AG08395 (cell line): ENCODE measurements at places on chromosomes 2 and 18.

DNA sequence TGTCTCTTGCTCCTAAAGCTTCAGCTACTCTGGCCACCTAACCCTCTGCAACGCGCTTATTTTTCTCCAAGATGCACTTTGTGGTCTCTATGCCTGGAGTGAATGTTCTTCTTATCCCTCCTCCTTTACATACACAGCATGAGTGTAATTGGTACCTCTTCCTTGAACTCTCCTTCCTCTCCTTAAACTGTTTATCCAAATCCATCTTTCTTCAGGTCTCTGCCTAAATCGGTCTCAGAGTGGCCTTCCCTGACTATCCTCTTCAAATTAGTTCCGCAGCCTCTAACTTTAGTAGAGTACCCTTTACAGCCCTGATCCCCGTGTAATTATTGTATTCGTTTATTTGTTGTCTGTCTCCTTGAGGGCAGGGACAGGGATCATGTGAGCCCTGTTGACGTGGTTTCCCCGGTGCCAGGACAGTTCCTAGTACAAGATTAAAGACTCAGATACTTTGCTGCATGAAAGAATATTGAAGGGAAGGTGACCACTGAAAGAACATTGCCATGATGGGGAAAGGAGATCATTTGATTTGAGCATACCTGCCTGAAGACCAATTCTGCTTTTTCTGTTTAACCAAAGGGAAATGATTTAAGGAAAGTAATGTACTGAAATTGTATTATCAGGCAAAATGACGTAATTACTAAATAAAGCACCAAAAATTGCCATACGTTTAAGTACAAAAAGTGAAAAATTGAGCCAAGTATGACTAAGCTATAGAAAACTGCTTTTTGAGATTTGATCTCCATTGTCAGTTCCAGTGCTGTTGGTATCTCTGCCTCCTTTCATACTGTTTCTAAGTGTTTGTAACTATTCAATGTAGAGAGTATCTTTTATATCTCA is 1.2 kb downstream of the CNOT9 start:
- peak; percentile 26 for DNase-seq

DNA sequence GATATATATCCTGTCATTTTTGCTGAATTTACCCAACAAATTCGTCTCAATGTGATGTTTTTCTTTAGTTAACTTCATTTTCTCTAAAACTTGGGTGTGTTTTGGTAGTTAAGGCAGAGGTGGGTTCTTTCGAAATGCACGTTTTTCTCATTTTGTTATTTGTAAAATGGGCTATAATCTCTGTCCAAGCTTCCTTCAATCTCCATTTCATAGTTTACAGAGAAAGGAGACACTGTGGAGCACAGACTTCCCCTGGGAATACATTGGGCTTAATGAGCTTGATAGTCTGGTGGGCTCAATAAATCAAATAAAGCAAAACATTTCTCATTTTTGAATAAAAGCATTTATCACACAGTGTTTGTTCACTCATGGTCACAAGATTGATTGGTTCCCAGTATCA is 145.1 kb downstream of the AGPS start:
- DNase-seq: no peak

GRCh38 chr2:86790676-86791572 is at the start of gene CD8A:
TSS of gene CD8A (minus strand) at chr2:86790913. CDS start at chr2:86790825, 88 bp downstream.
- peak; percentile 43 for DNase-seq

GRCh38 chr2:204492417-204492816 is 52.9 kb upstream of the PARD3B start:
- no peak for DNase-seq

GRCh38 chr2:126715576-126716406 is 59.8 kb downstream of the GYPC start:
- no peak for DNase-seq

DNA sequence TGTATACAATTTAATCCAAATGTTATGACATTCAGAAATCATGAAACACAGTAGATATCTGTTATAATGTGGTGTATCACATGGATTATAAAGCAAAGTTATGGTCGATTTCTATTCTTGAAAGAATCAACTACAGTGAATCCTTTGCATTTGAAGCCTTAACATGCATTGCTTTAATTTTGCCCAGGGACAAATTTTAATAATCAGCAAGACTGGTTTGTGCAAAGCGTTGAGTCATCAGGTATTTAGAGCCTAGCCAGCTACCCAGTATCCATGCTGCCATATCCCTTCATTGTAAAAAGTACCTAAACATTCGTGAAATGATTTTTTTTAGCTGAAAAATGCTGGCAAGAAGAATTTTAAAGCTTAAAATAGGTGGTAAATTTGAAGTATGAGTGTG is 8.9 kb upstream of the SPDYA start:
- DNase-seq: peak; percentile 12

GRCh38 chr2:26072925-26073768 is 39.3 kb downstream of the RAB10 start:
- DNase-seq: no peak

GRCh38 chr2:171509945-171510731 is 12.1 kb upstream of the CYBRD1 start:
- peak; percentile 23 for DNase-seq

DNA sequence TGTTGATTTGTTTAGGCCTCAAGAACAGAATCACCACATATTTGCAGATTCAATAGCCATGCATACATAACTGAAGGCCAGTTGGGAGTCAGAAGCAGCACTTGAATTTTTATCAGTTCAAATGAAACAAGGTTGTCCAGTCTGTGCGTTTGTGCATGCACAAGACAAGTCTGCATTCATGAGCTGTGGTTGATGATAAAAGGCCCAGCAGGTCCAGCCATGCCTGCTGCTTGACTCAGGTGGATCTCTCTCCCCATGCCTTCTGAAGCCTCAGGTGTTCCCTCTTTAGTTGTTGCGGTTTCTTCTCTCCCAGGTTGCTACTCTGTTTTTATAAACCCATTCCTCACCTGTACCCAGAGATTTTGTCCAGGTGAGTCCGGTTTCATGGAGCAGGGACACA is 124.5 kb downstream of the CCDC102B start:
- no peak for DNase-seq

- DNase-seq: no peak
These were observed 12.0 kb upstream of the BCL11A start for GRCh38 chr2:60565472-60565871.

DNA sequence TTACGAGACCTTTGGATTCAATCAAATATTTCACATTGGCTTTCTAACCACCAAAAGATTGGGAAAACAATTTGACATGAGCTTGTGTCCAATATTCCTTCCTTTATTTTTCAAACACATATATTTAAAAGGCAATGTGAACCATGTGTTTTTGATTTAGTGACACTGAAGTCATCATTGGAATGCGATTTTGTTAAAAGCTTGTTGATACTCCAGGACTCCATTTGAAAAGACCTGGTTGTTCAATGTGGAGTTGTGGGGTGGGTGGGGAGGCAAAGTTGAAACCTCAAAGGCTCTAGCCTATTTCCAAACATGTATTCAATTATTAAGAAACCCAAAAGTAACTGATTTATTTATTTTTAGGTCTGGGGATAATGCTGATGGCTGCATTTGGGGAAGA is 114.1 kb upstream of the TRIB2 start:
- peak; percentile 27 for DNase-seq

DNA sequence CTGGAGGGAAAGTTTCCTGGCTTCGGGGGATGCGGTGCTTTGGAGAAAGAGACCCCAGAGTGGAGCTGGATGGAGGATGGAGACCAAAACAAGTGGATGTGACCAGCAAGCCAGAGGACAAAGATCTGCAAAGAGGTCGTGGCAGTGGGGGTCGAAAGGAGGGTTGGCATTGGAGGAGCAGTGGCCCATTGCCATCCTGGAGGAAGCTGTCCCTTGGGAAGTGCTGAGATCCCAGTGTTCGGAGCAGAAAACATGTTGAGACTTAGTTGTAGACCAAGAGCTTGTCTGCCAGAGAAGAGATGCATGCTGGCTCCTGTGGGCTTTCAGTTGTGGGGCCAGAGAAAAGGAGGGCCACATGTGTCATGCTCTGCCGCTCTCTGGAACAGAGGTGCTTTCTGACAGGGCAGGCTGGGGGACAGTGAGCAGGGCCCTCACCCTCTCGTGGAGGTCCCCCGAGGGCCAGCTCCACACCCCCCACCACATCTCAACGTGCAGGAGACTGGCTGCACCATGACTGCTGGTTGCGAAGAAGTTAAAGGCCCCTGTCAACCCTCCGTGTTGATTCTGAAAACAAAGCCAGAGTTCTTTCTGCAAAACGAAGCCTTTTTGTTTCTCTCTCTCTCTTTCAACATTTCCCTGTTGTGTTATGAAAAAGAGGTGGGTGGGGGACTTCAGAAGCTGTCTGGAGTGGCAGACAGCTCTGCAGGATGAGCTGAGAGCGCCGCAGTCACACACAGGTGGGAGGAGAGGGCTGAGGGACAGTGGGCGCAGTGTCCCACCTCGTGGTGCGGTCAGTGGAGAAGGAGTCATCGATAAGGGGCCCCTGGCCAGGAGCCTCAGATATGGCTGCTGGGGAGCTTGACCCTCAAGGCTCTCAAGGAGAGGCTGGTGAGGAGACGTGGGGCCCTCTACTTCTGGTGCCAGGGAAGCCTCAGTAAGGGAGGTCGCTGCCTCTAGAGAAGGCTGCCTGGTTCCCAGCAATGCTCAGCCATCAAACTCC is 77.6 kb upstream of the BCL2L11 start:
- no peak for DNase-seq

DNA sequence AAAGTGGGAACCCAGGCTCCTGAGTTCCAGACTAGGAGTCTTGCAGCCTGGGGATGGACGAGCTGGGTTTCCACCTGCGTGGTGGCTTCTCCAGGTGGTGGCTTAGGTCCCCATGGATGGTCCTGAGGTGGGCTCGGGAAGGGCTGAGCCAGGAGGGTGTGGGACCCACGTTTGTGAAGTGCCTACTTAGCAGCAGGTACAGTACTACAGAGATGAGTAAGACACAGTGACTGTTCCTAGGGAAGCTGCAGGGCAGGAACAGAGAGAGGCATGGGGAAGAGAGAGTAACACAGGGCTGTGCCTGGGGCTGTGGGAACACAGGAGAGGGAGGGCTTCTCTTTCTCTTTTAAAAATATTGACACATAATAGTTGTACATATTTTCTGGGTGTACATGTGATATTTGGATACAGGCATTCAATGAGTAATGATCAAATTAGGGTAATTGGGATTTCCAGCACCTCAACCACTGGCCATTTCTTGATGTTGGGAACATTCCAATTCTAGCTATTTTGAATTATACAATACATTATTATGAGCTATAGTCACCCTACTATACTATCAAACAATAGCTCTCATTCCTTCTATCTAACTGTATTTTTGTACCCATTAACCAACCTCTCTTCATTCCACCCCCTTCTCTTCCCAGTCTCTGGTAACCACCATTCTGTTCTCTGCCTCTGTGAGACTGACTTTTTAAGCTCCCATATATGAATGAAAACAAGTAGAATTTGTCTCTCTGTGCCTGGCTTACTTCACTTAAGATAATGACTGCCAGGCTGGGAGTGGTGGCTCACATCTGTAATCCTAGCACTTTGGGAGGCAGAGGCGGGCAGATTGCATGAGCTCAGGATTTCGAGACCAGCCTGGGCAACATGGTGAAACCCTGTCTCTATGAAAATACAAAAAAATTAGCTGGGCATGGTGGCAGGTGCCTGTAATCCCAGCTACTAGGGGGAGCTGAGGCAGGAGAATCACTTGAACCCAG is 15.0 kb downstream of the TOGARAM2 start:
- DNase-seq: no peak

- DNase-seq: no peak
These were observed 46.3 kb downstream of the MAL start for GRCh38 chr2:95071856-95072255.

DNA sequence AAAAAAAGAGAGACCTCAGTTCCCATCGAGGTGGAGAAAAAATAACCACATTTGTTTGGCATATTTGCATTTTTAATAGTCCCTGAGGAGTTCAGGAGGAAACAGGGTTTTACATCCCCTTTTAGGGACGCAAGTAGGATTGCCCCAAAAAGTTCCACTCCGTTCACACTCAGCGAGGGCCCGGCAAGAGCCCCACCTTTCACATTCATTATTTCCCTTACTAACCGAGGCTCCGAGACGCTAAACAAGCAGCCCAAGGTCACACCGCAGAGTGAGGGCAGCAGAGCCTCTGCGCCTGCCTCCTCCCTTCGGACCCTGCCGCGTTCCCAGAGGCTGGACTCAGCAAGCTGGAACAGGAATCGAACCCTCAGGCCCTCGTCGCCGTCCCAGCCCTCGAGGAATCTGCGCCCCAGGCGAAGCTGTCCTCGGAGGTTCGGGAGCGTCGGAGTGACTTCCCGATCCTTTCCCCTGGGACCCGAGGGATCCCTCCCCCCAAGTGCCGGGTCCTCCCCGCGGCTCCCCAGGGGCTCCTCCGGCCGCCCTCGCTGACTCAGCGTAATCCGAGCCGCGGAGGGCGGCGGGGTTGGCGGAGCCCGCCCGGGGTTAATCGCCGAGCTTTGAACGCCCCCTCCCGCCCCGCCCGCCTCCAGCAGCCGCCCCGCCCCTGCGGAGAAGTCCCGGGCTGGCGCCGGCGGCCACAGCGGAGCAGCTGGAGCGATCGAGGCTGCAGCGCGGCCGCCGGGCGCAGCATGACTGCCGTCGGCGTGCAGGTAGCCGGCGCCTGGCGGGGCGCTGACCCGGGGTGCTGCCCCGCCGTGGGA is at the start of gene TMEM37:
TMEM37 (plus strand) TSS at position 700 of the 821 bp plus-strand sequence; CDS start at position 750, 50 bp downstream.
- peak; percentile 76 for DNase-seq

- no peak for DNase-seq
These were observed 28.2 kb upstream of the GALNT1 start for GRCh38 chr18:35553300-35553699.

GRCh38 chr2:233117811-233118647 is 57.9 kb downstream of the INPP5D start:
- DNase-seq: no peak

DNA sequence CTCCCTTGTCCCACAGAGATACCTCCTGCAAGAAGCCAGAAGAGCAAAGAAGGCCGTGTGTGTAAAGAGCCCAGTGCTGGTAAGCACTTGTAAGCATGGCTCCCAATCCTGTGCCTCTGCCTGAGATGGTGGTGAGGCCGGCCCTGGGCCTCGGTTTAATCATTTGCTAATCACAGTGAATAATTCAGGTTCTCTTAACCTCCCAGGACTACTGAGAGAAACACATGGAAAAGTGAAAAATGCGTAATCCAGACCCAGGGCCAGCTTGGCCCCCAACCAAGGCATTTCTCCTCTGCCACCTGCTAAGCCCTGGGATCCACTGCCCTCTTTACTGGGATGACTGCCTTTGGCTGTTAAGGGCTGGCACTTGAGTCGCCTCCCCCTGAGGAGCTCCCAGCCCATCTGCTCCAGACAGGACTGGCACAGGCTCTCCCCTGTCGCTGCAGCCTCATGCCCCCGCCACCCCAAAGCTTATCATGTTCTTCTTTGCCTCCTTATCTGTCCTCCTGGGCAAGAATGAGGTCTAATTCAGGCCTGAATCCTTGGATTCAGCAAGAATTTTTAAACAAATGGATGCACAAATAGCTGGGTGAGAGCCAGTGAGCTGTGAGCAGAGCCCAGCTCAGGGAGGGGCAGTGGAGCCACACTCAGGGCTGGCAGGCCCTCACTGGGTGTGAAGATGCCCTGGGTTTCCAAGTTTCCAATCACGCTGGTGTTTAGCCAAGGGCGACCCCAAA is 193.9 kb upstream of the HS6ST1 start:
- no peak for DNase-seq

GRCh38 chr18:10482363-10482984 is 28.0 kb downstream of the APCDD1 start:
- no peak for DNase-seq

- DNase-seq: no peak
These were observed 3.2 kb upstream of the AQP12B start for GRCh38 chr2:240685771-240686371.
